ENCODE measurements at places on chromosomes 4 and X.

GRCh38 chr4:152962150-152962549, 26.0 kb downstream of the FHDC1 start:
- DNase-seq: no peak

GRCh38 chr4:175560604-175561003, 251.5 kb downstream of the GPM6A start:
- no peak for DNase-seq

DNA sequence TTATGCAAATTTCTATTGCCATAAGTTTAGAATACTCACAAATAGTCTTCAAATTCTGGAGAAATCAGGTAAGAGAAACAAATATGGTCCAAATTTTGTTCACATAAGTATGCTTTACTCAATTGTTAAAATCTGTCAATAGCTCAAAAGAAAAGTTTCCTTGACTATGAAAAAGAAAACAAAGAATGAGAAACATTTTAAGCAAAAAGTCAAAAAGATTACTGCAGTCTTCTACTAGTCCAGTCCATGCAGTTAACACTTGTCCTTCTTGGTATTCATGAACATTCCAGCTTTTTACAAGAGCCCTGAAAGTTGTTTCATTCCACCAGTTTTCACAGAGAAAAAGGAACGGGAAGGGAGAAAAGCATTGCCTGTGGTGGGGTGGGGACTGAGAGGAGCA, 54.7 kb upstream of the ZXDA start:
- DNase-seq: no peak

GRCh38 chr4:81635739-81636138, 164.0 kb upstream of the RASGEF1B start:
- DNase-seq: no peak

DNA sequence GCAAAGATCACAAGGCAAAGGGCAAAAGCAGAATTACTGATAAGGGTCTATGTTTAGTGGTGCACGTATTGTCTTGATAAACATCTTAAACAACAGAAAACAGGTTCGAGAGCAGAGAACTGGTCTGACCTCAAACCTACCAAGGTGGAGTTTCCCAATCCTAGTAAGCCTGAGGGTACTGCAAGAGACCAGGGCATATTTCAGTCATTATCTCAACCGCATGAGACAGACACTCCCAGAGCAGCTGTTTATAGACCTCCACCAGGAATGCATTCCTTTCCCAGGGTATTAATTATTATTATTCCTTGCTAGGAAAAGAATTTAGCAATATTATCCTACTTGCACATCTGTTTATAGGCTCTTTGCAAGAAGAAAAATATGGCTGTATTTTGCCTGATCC, 51.5 kb downstream of the NPNT start:
- DNase-seq: no peak

GRCh38 chr4:37827030-37827685, 672 bp downstream of the PGM2 start:
- no peak for DNase-seq

GRCh38 chr4:23884741-23885140, 5.1 kb downstream of the PPARGC1A start:
- DNase-seq: no peak

- DNase-seq: no peak
These were observed 76.5 kb upstream of the LSM6 start for GRCh38 chr4:146098978-146099377.

- DNase-seq: no peak
These were observed 100.4 kb downstream of the CBLL2 start for GRCh38 chrX:22373094-22373493.

DNA sequence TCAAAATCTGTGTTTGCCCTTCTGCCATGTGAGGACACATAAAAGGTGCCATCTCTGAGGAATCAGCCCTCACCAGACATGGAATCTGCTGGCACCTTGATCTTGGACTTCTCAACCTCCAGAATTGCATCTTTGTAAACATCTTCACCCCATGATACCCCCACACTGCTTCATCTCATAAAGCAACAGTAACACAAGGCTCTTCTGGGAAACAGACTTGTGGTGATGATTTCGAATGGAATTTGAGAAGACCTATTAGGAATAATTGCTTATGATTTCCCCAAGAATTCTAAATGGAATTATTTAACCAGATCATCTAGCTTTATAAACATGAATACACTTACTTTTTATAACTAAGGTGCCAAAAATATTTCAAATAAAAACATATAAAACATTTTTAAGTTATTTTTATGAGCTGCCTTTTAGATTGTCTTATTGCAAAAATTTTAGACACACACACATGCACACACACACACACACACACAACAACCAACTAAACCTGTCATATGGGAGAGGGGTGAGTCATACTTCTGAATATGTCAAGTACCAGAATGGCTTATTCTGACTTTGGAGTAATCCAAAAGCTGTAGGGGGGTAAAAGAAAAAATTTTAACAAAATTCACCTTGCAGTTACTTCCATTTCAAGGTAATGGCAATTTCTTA, 82.0 kb downstream of the USP46 start:
- no peak for DNase-seq

- no peak for DNase-seq
These were observed 10.5 kb upstream of the TIGD2 start for GRCh38 chr4:89100853-89101252.

- no peak for DNase-seq
These were observed 62.3 kb upstream of the CD99 start for GRCh38 chrX:2628751-2629315.

GRCh38 chr4:139986689-139987501, 167.1 kb downstream of the MAML3 start:
- DNase-seq: no peak

- DNase-seq: no peak
These were observed 1.2 kb upstream of the PDZD4 start for GRCh38 chrX:153831429-153832150.

DNA sequence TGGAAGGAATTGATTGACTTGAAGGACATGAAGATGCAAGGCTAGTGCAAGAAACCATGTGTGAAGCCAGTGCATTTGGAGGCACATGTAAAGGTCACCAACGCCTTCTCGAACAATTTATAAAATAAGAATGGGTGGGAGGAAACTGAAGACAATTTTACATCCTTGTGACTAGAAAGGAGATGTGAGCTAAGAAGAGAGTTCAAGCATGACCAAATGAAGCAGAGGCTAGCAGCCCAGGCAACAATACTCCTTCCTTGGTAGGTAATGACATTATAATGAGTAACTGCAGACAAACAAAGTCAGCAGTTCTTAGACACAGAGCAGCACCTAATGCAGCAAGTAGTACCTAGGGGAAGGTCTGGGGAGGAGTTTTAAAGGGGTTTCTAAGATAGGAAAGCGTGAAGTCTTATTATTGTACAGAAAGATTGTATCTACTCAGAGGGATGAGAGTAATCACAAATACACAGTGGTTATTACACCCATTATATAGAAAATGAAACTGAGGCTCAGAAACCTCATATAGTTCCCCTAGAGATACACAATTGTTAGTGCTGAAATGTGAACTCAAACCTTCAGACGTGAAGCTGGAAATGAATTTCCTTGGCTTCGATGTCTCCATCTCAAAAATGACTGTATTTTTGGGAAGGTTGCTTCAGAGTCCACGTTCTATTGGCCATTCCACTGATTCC, 56.1 kb downstream of the ATXN3L start:
- no peak for DNase-seq

DNA sequence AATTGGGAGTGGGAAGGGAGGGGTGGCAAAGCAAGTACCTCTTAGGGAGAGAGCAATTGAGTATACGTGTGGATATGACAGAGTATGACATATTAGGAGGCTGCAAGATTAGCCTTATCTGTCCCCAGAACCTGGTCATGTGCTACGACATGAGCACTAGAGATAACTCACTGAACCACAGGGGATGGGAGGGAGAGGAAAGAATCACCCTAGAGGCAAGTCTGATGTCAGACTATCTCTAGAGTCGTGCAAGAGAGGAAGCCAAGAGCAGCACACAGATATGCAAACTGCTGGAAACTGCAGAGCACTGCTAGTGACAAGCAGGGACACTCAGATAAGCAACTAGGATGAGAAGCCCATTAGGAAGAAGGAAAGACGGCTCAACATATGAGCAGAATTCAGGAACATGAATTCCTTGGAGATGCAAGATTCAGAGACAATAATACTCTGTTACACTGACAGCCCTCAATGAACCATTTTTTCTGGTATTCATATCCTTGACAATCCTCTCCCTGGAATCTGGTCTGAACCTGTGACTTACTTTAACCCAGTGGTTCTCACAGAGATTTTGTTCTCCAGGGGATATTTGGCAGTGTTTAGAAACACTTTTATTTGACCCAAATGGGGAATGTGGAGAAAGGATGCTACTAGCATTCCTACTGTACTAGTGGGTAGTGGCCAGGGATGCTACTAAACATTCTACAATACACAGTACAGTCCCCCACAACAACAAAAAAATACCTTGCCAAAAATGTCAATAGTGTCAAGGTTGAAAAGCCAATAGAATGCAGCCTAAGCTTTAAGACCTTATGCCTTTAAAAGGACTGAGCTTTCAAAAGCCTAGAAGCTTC, 84.0 kb upstream of the BMP2K start:
- DNase-seq: no peak

- DNase-seq: no peak
These were observed 229.1 kb downstream of the ARHGAP10 start for GRCh38 chr4:147960971-147961370.

DNA sequence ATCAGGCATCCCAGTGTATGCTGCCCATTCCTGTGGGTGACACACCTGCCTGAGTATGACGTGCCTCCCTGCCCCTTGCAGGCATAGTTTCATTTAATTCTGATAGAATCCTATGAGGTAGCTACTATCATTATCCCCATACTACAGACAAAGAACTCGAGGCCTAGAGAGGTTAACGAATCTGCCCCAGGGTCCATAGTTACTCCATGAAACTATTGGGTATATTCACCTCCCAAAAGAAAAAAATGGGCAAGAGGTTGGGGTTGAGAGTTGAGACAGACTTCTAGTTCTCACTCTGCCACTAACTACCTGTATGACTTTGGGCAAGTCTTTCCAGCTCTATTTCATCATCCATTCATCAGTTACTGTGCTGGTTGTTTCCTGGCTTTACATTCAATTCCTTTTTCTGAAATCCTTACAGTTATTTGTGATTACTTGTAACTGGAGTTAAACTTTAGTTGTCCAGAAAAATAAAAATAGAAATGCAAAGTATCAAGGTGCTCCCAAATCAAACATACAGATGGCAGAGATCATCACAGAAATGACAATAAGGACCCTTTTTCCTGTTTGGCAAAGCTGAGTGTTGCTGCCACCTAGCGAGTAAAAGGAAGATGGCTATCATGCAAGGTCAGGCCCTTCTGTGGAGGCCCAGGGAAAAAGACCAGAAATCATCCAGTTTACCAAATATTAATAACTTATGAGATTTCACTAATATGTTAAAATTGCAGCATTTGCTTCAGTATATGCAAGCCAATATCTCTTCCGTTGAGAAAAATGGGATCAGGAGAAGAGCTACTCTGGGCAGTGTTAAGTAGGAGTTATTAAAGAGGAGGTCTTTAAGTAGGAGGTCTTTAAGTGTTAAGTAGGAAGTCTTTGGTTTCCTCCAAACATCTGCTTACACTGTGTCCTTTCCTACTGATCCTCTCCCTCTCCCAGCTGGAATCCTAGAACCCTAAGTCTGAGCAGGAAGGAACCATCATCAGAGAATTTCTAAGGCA, 17.1 kb upstream of the MAP7D3 start:
- no peak for DNase-seq

- DNase-seq: peak; percentile 31
These were observed 3.5 kb upstream of the IQSEC2 start for GRCh38 chrX:53284684-53285447.

GRCh38 chr4:78560296-78560963, 8.9 kb downstream of the ANXA3 start:
- no peak for DNase-seq

- DNase-seq: no peak
These were observed 43.3 kb downstream of the SMC1A start for GRCh38 chrX:53379008-53379710.

DNA sequence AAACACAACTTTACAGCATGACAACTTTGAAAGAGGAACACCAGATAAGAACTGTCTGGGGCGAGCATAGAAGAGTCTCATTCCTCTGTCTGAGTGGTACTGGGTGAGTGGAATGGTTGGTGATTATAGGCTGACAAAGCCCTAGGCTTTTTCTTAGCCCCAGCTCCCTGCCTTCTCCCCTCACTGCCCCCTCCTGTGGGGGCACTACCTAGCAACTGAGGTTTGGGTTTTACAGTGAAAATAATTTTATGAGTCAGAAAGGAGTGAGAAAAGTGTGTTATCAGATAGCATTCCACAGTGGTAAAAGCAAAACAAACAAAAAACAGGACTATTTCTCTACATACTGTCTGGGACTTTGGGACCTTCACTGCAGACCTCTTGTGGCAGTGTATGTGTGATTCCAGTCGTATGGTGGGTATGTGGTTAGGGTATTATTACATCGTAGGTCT, 10.5 kb upstream of the TMEM165 start:
- DNase-seq: no peak

GRCh38 chrX:9677098-9677739, 88.4 kb downstream of the GPR143 start:
- DNase-seq: peak; percentile 6

GRCh38 chr4:2646396-2647149, 109.6 kb downstream of the TNIP2 start:
- DNase-seq: no peak

DNA sequence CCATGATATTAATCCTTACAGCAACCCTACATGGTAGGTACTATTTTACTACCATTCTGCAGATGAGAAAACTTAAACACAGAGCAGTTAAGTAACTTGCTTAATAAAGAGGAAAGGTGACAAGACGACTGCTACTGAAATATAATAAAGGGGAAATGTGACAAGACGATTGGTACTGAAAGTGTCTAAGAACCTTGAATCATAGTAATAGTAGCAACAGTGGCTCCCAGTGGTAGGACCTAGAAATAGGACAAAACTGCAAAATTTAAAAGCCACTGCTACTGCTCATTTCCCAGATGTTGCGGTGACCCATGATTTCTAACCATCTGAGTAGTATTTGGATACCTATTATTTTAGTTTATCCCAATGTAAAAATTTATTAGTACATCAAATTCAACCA, 89.5 kb downstream of the TASL start:
- no peak for DNase-seq

DNA sequence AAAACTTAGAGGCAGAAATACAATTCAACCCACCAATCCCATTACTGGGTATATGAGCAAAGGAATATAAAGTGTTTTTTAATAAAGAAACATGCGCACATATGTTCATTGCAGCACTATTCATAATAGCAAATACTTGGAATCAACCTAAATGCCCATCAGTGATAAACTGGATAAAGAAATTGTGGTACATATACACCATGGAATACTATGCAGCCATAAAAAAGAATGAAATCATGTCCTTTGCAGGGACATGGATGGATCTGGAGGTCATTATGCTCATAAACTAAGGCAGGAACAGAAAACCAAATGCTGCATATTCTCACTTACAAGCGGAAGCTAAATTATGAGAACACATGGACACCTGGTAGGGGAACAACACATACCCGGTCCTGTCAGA, 807.7 kb upstream of the INTU start:
- DNase-seq: no peak

GRCh38 chrX:50801135-50801534, 12.9 kb downstream of the SHROOM4 start:
- DNase-seq: no peak
